ENCODE measurements at places on chromosomes 3 and 15. TPM values are rescaled to one million over a fixed set of nuclear protein-coding genes. Genes with fewer than 3 reads are reported as not detected.

GRCh38 chr15:68653801-68654200, 75.0 kb downstream of the CORO2B start:
- DNase-seq: no peak

GRCh38 chr15:83709241-83709640, 55.3 kb downstream of the ADAMTSL3 start:
- DNase-seq: no peak

GRCh38 chr3:33037471-33037870, 59.5 kb downstream of the GLB1 start:
- no peak for DNase-seq

- no peak for DNase-seq
These were observed 201.1 kb upstream of the LRRFIP2 start for GRCh38 chr3:37375184-37376127.

GRCh38 chr3:64684715-64685261, 3.0 kb downstream of the ADAMTS9 start:
- peak; percentile 74 for DNase-seq

Gene RAB6B
- total RNA-seq: 0.75 TPM

DNA sequence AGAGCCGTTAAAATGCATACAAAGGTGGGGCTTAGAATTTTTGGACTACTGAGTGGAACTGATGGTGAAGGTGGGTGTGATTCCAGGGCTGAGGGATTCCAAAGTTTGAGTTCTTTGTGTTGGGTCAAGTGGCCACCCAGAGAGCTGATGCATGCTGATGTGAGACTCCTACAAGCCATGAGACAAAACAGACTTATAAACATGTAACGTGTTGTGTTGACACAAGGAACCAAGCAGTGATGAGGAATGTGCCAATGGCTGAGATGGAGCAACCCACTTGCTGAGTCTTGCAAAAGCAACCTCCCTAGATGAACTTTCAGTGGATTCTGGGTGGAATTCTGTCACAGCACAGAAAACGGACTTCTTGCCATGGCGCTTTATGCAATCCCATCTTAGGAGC, 289.0 kb downstream of the TLE3 start:
- no peak for DNase-seq

Gene PAK6
- total RNA-seq: not detected

DNA sequence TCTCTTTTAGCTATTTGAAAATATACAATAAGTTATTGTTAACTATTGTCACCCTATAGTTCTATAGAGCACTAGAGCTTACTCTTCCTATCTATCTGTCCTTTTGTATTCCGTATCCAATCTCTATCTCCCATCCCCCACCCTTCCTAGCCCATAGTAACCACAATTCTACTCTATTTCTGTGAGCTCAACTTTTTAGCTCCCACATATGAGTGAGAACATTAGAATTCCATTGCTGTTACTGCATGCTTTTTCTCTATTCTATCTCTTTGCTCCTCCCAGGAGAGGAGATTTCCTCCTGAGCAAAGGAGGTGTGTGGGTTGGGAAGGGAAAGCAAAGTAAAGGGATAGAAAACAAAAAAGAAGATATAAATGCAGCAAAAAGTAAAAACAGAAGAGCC, 105.6 kb upstream of the SLC4A7 start:
- no peak for DNase-seq

DNA sequence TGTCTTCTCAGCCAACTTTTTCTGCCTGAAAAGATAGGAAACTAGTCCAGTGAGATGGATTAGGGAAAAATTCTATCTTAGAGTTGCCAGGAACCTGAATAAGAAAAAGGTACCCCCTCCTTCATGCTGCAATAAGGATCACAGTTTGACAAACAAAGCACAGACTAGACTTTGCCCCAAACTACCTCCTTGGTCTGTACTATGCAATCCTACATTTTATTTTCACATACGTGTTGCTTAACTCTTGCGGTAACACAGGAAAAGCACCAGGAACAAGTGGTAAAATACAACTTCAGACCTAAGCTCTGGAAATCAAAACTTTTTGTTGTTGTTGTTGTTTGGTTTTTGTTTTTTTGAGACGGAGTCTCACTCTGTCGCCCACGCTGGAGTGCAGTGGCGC, 11.3 kb upstream of the IL12A start:
- no peak for DNase-seq

DNA sequence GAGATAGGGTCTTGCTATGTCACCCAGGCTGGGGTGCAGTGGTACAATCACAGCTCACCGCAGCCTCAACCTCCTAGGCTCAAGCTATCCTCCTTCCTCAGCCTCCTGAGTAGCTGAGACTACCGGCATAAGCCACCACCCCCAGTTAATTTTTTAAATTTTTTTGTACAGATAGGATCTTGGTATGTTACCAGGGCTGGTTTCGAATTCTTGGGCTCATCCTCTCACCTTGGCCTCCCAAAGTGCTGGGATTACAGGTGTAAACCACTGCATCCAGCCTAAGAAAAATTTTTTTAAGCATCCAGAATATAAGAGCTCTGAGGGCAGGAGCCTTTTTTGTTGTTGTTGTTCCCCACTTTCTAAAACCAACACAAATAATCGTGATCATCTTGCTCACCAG, 14.4 kb upstream of the MAP6D1 start:
- DNase-seq: no peak

GRCh38 chr3:13687517-13687943, 138.6 kb downstream of the FBLN2 start:
- no peak for DNase-seq

- no peak for DNase-seq
These were observed 384.2 kb downstream of the CGGBP1 start for GRCh38 chr3:87674397-87675161.

DNA sequence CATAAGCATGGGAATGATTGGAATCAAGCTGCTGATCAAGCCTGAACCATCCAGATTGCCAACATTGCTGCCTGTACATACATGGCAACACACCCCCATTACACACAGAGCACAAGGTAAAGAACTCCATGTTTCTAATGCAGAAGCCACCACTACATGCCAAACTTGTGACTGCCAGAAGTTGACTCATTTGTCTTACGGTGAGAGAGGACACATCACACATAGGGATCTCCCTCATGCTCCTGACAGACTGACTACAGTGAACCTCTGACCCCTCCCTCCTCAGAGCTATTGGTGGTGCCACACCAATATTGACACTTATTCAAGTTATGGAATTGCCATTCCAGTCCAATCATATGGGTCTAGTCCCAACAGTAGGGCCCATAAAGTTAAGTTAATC, 42.3 kb downstream of the EFHB start:
- DNase-seq: no peak

Gene SGO1
- total RNA-seq: not detected

Gene ANAPC13
- total RNA-seq: 17.0 TPM

DNA sequence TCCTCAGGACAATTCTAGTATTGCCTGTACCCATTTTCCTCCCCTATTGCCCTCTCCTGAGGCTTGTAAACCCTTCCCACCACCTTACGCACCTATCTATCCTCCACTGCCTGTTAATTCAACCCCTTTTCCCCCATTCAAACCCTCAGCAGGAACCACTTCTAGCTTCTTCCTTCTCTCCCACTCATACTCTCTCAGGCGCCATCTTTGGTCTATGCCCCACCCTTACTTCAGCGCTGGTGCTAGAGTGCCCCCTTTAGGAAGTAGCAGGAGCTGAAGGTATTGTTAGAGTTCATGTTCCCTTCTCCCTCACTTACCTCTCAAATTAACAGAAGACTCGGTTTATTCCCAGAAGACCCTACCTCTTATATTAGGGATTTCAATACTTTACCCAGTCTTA, 121.8 kb upstream of the NLGN1 start:
- no peak for DNase-seq

Gene ITIH3
- total RNA-seq: 38.3 TPM

DNA sequence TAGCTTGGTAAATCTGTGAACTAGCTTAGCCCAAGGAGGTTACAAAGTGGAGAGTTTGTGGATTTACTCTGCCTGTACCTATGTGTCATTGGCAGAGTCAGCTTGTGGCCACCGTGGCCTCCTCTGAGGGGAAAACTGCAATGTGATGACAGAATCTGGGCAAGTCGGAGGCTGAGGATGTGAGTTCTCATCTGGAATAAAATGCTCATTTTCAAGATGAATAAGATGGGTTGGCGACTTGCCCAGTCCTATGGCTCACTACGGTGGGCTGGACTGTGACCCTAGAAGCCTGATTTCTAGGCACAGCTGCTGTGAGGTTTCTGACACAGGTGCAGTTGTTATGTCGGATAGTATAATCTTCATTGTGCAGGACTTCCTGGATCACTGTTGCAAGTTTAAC, 83.7 kb downstream of the ETV5 start:
- DNase-seq: no peak

GRCh38 chr3:43790060-43790459, 99.3 kb downstream of the ABHD5 start:
- peak; percentile 35 for DNase-seq

- no peak for DNase-seq
These were observed 4.8 kb upstream of the ZBTB20 start for GRCh38 chr3:115151921-115152320.

- no peak for DNase-seq
These were observed 176.3 kb downstream of the ERC2 start for GRCh38 chr3:56291953-56292352.

DNA sequence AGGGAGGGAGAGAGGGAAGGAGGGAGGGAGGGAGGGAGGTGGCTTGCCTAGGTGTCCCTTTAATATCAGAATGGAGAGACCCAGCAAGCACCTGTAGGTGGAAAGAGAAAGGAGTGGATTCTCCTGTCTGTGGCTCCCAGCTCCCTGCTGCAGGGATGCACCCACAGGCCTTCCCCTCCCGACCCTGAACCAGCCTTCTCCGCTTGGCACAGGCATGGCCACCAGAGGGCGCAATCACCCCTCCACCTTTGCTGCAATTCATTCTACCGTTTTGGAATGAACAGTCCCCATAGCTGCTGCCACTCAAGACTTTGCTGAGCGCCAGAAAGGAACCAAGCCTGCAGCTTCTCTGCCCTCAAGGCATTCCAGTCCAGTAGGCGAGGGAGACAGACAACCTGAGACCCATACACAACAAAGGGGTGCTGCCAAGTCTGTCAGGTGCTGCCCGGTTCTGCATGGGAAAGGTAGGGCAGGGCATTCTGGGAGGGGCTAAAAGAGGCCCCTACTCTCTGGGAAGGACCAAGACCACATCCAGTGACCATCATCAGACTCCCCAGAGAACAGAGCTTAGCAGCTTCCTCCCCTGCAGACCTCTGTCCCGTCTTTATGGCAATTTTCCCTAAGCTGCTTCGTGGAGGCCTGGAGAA, 4.9 kb downstream of the TLR9 start:
- DNase-seq: no peak

Gene GRAMD2A
- total RNA-seq: not detected

Gene ZNF717
- total RNA-seq: 4.4 TPM

Data from ascending aorta (tissue), 2 donors.